NCI-H146 (cell line): ENCODE measurements at places on chromosomes 16 and 17.
A peak's percentile ranks its signal among the peaks of the same experiment; 100 is the strongest.

GRCh38 chr16:73176577-73177013 is 128.7 kb upstream of the ZFHX3 start:
- no peak for DNase-seq

DNA sequence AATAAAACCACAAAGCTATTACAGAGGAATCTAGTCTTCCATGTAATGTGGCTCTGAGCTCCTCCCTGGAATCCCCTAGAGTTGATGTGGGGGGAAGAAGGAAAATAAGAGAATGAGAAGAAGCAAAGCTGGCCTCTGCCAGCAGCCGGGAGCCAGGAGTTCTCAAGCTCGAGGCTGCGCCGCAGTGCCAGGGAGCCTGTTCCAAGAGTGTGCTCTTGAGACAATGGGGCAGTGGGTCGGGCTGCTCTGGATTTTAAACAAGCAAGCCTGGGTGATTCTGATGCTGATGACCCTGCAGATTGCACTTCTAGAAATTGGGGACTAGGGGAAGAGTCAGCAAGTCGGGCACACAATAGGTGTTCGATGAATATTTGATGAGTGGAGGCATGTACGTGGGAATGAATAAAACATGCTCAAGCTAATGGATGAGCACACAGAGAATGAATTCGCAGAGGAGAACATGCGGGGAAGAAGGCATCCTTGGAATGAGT is 119.9 kb downstream of the CMIP start:
- no peak for DNase-seq

DNA sequence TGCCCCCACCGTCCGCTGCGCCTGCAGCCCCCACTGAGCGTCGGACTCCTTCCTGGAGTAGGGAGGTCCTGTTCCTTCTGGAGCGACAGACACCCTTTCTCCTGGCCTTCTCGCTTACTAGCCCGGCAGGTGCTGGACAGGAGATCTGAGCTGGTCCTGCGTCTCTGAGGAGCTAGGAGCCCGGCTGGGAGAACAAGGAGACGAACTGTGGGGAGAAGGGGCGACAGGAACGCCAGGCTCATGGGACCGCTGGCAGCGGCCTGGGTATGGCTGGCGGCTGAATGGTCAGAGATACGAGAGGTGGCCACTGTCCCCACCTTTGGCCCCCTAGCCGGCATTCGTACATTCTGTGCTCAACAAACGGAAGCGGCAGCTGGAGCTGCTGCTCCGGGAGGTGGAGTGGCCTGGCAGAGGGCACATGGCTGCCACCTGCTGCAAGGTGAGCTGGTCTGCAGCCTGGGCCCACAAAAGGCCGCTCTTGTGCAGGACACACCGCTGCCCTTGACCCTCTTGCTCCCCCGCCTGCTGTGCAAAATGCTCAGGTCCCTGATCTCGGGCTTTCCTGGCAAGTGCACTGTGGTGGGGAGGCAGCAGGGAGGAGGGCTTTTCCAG is 2066.7 kb downstream of the TP53TG3F start:
- DNase-seq, result peak; percentile 24

DNA sequence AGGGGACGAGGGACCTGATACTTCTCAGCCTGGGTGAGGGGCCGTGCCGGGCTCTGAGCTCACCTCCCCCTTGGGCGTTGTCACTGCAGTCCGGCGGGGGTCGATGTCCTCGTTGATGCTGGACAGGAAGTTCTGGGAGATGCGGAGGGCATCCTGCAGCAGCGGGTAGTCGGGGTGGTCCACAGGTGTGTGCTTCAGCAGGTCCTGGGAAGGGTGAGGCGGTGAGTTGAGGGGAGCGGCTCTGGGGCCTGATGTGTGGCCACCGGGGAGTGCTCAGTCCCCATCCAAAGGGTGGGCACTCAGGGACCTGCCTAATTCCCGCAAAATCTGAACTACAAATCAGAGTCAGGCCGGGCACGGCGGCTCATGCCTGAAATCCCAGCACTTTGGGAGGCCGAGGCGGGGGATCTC is 75.6 kb downstream of the TIMM22 start:
- no peak for DNase-seq

DNA sequence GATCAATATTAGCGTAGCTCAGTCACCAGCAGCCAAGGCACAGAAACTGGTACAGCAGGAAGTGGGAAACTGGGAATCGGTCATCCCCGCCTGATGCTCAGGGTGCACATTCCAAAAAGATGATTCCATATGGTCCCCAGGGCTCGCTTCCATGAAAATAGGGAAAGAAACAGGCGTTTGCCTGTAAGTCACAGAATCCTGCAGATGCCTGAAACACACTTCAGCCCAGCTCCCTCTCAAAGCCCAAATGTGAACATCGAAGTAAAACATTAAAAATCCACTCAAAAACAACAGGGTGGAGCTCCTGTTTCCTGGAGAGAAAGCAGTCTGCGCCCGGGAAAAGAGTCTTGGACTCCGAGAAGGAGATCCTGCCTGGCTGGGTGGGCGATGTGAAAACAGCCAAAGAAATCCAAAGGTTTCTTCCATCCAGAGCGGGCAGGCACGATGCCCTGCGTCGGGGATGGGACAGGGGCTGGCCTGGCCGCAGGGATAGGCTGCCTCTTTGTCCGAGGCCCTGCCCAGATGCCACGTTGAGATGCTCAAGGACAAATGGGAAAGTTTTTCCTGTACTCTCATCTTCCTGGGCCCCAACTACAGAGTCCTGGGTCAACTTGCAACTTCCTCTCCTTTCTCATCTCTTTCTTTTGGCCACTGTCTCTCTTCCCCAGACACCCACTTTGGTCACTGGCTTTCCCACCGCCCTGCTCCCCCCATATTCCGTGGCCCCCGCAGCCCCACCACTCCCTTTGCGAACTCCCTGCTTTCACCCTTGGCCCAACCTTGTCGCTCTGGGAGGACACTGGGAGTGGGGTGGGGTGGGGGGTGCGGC is 743 bp downstream of the WIPI1 start:
- DNase-seq, result peak; percentile 74

DNA sequence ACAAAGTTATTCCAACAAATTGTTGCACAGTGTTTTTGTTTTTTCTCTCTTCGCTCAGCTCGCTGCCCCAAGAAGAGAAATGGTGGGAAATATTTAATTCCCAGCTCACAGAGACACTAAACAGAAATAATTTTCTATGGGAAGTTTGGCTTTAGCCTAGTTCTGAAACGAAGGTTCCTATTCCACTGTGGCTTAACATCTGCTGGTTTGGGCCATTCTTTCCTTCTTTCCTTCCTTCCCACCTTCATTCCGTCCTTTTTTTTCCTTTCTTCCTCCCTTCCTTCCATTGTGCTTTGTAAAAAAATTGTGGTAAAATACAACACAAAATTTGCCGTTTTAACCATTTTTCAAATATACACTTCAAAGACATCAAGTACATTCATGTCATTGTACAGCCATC is 393.5 kb upstream of the SOX9 start:
- DNase-seq, result no peak

DNA sequence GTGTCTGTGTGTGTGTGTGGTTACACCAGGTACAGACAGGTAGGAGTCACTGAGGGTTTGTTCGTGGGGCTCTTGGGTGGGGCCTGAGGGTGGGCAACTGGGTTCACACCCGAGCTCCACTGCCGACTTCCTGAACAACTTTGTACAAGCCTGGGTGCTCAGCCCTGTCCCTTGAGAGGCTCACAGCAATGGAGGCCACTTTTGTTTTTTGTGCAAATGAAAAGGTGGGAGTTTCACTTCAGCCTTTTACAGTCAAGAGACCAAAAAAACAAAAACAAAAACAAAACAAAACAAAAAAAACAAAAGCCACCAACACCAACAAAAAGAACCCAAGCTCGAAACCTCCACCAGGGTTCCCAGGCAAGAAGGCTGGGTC is 2.4 kb downstream of the RHBDF2 start:
- no peak for DNase-seq

GRCh38 chr16:71254832-71255525 is 24.5 kb upstream of the HYDIN start:
- DNase-seq, result peak; percentile 5

DNA sequence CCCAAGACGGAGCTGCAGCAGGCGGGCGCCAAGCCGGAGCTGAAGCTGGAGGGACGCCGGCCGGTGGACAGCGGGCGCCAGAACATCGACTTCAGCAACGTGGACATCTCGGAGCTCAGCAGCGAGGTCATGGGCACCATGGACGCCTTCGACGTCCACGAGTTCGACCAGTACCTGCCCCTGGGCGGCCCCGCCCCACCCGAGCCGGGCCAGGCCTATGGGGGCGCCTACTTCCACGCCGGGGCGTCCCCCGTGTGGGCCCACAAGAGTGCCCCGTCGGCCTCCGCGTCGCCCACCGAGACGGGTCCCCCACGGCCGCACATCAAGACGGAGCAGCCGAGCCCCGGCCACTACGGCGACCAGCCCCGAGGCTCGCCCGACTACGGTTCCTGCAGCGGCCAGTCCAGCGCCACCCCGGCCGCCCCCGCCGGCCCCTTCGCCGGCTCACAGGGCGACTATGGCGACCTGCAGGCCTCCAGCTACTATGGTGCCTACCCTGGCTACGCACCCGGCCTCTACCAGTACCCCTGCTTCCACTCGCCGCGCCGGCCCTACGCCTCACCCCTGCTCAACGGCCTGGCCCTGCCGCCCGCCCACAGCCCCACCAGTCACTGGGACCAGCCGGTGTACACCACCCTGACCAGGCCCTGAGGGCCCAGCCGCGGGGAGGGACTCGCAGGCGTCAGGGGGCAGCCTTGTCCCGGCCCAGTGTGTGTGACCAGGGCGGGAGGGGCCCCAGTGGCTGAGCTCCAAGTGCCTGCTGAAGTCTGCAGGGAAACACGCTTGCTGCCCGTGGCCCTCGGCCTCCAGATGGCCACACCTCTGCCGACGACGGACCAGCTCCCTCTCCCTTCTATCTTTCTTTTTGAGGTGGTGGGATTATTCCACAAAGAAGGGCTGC is 3.4 kb downstream of the SOX8 start:
- no peak for DNase-seq

GRCh38 chr16:29912087-29912486 is 11.8 kb downstream of the ASPHD1 start:
- DNase-seq, result peak; percentile 80

GRCh38 chr17:39699818-39700147 is at the start of gene ERBB2:
TSS of gene ERBB2 (plus strand) at chr17:39700064. CDS start at chr17:39700239, 175 bp downstream.
- DNase-seq, result no peak

- DNase-seq, result no peak
These were observed 32.3 kb upstream of the STH start for GRCh38 chr17:45966606-45967280.

- DNase-seq, result peak; percentile 23
These were observed at the start of gene ARHGDIG for GRCh38 chr16:280552-280951. TSS of gene ARHGDIG (plus strand) at chr16:280591. CDS start at chr16:280681, 90 bp downstream.

- DNase-seq, result no peak
These were observed 369 bp upstream of the GJD3 start for GRCh38 chr17:40364906-40365305.

- no peak for DNase-seq
These were observed 95.5 kb downstream of the CHD9NB start for GRCh38 chr16:52957199-52957598.

GRCh38 chr17:18860161-18860972 is 2.4 kb downstream of the PRPSAP2 start:
- DNase-seq, result no peak

DNA sequence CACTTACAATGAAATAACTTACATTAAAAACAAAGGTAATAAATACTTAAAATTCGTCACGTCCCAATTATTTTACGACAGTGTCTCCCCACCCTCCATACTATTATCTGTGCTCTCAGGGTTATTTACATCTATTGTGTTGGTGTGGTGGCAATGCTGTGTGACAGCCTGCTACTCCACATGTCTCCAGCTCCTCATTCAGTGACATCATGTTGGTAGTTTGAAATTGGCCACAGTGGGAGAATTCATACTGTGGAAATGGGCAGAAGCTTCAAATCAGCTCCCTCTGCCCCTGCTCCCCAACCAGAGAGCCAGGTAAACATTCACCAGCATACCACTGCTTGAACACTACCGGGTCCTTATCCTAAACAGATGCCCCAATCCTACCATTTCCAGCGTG is 6.3 kb downstream of the TNS4 start:
- no peak for DNase-seq
